Neural progenitor cell (in vitro differentiated cells): ENCODE measurements at places on chromosomes 12 and 14. TPM values are rescaled to one million over a fixed set of nuclear protein-coding genes. Genes with fewer than 3 reads are reported as not detected.

The YLPM1 gene
- total RNA-seq = 35.7 and 55.9 TPM in 2 replicates

The FGF6 gene
- total RNA-seq = not detected in 2 replicates

DNA sequence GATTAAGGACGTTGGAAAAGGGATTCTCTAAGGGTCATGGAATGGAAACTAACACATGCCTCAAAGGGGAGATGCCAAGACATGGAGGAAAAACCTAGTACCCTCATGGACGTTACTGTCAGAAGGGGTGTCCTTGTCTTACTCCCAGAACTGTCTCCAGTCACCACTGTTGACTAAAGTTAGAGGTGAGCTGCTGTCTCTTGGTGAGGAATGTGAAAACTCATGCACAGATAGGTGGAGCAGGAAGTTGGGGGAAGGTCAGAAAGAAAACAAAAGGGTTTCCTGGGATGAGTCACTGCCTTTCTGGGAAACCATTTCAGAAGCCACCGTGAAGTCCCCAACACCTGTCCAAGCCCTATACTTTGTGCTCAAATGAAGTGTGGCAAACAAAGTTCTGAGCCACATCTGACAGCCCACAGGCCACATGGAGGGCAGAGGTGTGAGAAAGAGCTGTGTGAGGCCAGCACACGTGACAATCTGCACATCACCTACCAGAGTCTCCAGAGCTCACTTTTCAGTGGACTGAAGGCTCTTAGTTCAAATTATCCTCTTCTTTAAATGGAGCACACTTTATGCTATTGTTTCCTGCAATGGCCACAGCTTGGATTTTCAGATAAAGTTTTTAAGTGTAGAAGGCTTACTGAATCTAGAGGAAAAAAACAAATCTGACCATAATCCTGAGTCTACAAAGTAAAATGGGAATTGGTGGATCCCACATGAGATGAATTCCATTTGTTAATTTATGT, 92.9 kb upstream of the EGLN3 start:
- no peaks in the 10 kb centered on the region for H3K36me3 ChIP-seq
- no peaks in the 10 kb centered on the region for H3K4me1 ChIP-seq
- H3K4me3 ChIP-seq = no peak overlapping the region

DNA sequence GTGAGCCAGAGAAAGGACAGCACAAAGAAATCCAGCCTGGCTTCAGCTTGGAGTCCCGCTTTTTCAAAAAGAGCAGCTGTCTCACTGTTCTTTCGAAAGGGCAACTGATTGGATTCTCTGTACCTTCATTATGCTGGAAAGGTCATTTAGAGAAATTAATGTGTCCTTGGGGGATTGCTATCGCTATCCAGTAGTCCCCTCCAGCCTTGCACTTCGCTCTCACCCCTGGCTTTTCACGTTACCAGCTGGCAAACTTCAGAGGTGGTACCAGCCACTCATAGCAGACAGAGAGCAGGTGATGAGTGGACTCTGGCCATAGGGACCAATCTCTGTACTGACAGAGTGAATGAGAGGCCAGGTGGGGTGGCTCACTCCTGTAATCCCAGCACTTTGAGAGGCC, 11.8 kb upstream of the NUAK1 start:
- H3K4me1 ChIP-seq = peaks cover 5% of the 10 kb centered on the region
- no peak overlapping the region for H3K4me3 ChIP-seq
- H3K36me3 ChIP-seq = no peaks in the 10 kb centered on the region
- no peak for DNase-seq
- no peaks in the 10 kb centered on the region for H3K27me3 ChIP-seq
- no peak overlapping the region for H3K27ac ChIP-seq

The CYP46A1 gene
- total RNA-seq = 0.77 and 1.1 TPM in 2 replicates

DNA sequence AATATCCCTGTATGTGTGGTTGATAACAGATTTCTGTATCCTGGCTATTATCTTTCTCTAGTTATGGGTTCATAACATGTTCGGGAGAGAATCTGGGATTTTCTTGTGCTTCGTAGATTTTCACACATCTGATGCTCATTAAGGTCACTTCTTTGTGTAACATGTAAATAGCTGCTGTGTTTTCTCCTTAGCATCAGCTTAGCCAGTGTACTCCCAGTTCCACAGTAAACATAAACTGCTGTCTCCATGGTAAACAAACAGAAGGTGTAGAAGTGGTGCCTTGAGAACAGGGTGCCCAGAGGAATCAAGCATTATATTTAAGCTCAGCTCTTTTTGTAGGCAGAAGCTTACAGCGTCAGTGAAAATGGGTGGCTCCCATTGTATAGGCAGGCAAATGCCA, 88.0 kb downstream of the ANO6 start:
- H3K36me3 ChIP-seq = no peaks in the 10 kb centered on the region
- no peaks in the 10 kb centered on the region for H3K27me3 ChIP-seq
- H3K4me1 ChIP-seq = peaks cover 5% of the 10 kb centered on the region
- no peak overlapping the region for H3K4me3 ChIP-seq
- DNase-seq = no peak
- H3K27ac ChIP-seq = no peak overlapping the region

The SLC10A1 gene
- not detected in 2 replicates for total RNA-seq

- H3K27me3 ChIP-seq = no peaks in the 10 kb centered on the region
- H3K36me3 ChIP-seq = no peaks in the 10 kb centered on the region
- no peak overlapping the region for H3K27ac ChIP-seq
- H3K4me3 ChIP-seq = no peak overlapping the region
- H3K4me1 ChIP-seq = peaks cover 11% of the 10 kb centered on the region
- no peak for DNase-seq
Observed at GRCh38 chr12:66945189-66945817, 266.4 kb upstream of the GRIP1 start.

- no peak for DNase-seq
- H3K36me3 ChIP-seq = no peaks in the 10 kb centered on the region
- H3K27me3 ChIP-seq = peaks cover 49% of the 10 kb centered on the region
- H3K27ac ChIP-seq = no peak overlapping the region
Observed at GRCh38 chr14:74609721-74610120, 2.3 kb downstream of the LTBP2 start.

The GUCY2C gene
- total RNA-seq = not detected in 2 replicates

GRCh38 chr12:87086118-87086891, 830.1 kb upstream of the MGAT4C start:
- H3K4me3 ChIP-seq = no peak overlapping the region
- H3K36me3 ChIP-seq = no peaks in the 10 kb centered on the region
- H3K27me3 ChIP-seq = no peaks in the 10 kb centered on the region
- no peaks in the 10 kb centered on the region for H3K4me1 ChIP-seq

- no peak for DNase-seq
- H3K4me1 ChIP-seq = no peaks in the 10 kb centered on the region
- H3K27ac ChIP-seq = no peak overlapping the region
- no peaks in the 10 kb centered on the region for H3K27me3 ChIP-seq
- no peak overlapping the region for H3K4me3 ChIP-seq
- H3K36me3 ChIP-seq = no peaks in the 10 kb centered on the region
Observed at GRCh38 chr14:96423446-96424108, 31.6 kb downstream of the AK7 start.

GRCh38 chr14:55803873-55804553, 224.0 kb downstream of the KTN1 start:
- no peak for DNase-seq
- H3K27me3 ChIP-seq = no peaks in the 10 kb centered on the region
- no peak overlapping the region for H3K27ac ChIP-seq
- H3K4me1 ChIP-seq = peaks cover 14% of the 10 kb centered on the region
- no peaks in the 10 kb centered on the region for H3K36me3 ChIP-seq
- H3K4me3 ChIP-seq = no peak overlapping the region

DNA sequence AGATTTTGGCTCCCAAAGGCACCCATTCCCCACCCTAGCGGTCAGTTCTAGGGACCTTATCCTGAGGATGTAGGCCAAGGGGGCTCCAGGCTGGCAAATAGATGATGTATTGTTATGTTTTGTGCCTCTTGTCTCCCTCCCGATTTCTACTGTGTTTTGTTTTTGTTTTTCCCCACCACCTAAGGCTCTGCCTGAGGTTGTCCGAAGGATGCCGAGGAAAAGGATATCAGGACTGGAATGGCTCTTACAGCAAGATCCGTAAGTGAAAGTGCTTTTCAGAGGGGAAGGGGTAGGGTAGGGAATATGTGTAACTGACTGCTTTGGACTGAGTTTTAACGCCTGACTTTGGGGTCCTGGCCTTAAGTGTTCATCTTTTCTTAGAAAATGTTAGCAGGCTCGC, 6.6 kb downstream of the FOXG1 start:
- no peak overlapping the region for H3K27ac ChIP-seq
- DNase-seq = peak; percentile 26
- H3K4me1 ChIP-seq = peaks cover 7% of the 10 kb centered on the region
- H3K4me3 ChIP-seq = no peak overlapping the region
- peaks cover 100% of the 10 kb centered on the region for H3K27me3 ChIP-seq

- H3K4me1 ChIP-seq = peaks cover 5% of the 10 kb centered on the region
- no peaks in the 10 kb centered on the region for H3K36me3 ChIP-seq
- no peak for DNase-seq
- H3K27ac ChIP-seq = no peak overlapping the region
Observed at GRCh38 chr12:58066296-58066695, 124.9 kb downstream of the ATP23 start.

The MYBPC1 gene
- total RNA-seq = not detected in 2 replicates

DNA sequence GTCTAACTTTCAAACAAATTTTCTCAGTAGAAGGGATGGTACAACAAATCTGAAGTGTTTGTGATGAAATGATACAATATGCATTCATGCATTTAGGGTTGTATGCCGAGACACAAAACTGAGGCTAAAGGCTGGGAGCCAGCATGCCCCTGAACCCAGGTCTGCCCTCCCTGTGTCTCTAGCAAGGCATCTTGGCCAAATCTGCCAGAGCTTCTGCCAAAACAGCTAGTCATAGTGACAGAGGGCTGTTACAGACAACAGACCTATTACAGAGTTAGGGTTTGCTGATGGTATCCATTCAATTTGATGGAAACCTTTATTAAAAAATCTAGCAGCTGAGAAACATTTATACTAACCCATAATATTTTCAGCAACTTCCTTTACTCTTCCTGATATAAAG, 11.3 kb upstream of the CHPT1 start:
- no peaks in the 10 kb centered on the region for H3K27me3 ChIP-seq
- H3K4me1 ChIP-seq = no peaks in the 10 kb centered on the region
- no peak overlapping the region for H3K27ac ChIP-seq
- H3K36me3 ChIP-seq = no peaks in the 10 kb centered on the region
- DNase-seq = no peak
- no peak overlapping the region for H3K4me3 ChIP-seq

DNA sequence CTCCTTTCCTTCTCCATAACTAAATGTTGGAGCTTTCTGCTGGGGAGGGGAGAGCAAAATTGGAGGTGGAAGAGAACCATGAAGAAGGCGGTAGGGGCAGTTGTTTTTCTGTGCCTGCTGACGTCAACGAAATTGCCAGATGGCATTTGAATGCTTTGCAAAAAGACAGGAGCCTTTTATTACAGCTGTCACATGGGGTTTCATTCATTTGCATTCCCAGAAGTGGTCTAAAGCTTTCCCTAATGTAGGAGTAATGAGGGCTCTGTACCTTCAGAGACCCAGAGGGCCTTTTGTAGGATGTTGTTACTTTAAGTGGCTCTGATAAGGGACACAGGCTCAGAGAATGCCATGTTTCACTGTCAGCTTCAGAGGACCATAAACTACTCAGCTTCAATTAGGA, 107.1 kb upstream of the SLCO1C1 start:
- peak; percentile 5 for DNase-seq
- no peak overlapping the region for H3K27ac ChIP-seq
- no peaks in the 10 kb centered on the region for H3K27me3 ChIP-seq
- H3K4me3 ChIP-seq = no peak overlapping the region
- H3K36me3 ChIP-seq = no peaks in the 10 kb centered on the region

The SCNN1A gene
- 1.2 and 5.0 TPM in 2 replicates for total RNA-seq

GRCh38 chr14:50373959-50374358, 22.7 kb downstream of the CDKL1 start:
- H3K27me3 ChIP-seq = no peaks in the 10 kb centered on the region
- H3K4me1 ChIP-seq = peaks cover 15% of the 10 kb centered on the region
- no peaks in the 10 kb centered on the region for H3K36me3 ChIP-seq
- no peak for DNase-seq
- H3K27ac ChIP-seq = no peak overlapping the region

DNA sequence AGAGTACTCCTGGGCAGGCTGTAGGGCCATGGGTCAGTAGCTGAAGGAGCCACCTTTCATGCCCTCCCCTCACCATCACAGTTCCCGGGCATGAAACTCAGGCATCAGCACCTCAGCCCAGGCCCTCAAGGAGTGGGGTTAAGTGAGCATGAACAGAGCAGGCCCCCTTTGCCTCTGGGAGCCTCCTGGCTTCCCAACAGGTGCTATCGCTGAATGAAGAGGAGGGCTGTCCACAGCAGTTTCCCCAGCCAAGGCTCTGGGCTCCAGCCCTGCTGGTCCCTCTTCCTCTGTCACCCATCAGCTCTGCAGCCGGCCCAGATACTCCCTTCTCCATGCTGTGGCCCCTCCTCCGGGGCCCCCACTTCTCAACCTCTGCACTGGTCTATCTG, 184.3 kb downstream of the ZFP36L1 start:
- no peaks in the 10 kb centered on the region for H3K36me3 ChIP-seq
- DNase-seq = no peak
- no peak overlapping the region for H3K4me3 ChIP-seq

The SNAPC1 gene
- 17.5 and 27.8 TPM in 2 replicates for total RNA-seq

The PPP1R36 gene
- total RNA-seq = 0.81 TPM in 1 of 2 replicates, not detected in the other
